Myocyte (in vitro differentiated cells): ENCODE measurements at places on chromosomes 5 and 9. TPM values are rescaled to one million over a fixed set of nuclear protein-coding genes. Genes with fewer than 3 reads are reported as not detected.

DNA sequence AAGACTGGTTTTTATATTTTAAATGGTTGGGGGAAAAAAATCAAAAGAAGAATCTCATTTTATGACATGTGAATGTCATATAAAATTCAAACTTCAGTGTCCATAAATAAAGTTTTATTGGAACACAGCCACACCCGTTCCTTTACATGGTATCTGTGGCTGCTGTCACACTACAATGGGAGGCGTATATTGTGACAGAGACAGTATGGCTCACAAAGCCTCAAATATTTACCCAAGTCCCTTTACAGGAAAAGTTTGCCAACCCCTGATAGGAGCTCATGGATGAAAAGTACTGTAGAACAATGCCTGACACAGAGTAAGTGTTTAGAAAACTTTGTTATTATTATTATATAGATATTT is 5.2 kb upstream of the DUSP1 start:
- DNase-seq = no peak

GRCh38 chr5:78979909-78980308 is 5.2 kb downstream of the ARSB start:
- DNase-seq = no peak

DNA sequence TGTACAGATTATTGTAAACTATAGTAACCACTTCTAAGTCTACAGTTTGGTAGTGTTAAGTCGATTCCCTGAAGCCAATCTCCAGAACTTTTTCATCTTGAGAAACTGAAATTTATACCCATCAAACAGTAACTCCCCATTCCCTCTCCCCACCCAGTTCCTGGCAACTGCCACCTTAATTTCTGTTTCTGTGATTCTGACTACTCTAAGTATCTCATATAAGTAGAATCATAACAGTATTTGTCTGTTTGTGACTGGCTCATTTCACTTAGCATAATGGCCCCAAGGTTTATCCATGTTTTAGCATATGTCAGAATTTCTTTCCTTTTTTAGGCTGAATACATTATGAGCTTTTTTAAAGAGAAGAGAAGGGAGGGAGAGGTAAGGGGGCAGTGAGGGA is 61.4 kb downstream of the SPOCK1 start:
- DNase-seq = no peak

GRCh38 chr5:153523831-153524230 is 33.4 kb downstream of the GRIA1 start:
- DNase-seq = no peak

Gene PDLIM4
- total RNA-seq = 220 and 230 TPM in 2 replicates

DNA sequence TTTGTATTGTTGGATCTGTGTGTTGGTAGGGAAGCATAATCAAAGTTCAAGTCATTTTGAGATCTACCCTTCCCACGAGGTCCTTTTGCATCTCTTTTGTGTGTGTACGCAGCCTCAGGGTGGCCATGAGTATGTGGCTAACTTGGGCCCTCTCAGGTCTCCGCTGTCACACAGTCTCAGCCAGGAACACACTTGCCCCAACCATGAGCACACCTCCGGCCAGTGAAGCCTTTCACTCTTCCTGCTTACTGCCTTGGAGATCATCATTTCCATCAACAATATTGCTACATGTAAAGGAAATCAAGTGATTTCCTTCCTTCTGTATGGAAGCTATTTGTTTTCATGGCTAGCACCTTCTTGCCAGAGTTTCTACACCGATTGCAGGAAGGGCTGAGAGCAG is 13.9 kb downstream of the ZNF346 start:
- no peak for DNase-seq

DNA sequence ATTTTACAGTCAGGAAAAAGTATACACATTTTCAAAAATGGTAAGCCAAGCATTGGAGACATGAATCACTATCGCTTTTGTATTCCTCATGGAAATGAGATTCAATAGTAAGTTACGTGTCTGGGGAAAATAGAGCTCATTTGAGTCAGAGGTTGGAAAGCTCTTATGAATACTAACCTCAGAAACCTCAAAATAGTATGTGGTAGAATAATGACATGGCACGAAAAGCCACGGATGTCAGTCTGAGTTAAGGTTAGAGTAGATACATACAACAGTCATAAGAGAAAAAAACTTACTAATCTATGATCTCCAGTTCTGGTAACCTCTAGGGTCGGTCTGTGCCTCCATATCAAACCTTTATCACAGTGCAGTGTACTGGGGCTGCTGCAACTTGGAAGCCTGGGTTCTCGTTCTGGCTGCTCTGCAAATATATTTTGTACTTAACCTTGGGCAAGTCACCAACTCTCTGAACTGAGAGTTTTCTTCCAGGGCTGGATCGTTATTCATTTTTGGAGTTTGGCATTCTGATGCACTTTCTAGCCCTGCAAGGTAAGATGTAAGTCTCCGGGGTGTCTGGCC is 31.8 kb downstream of the MAP1B start:
- DNase-seq = peak; percentile 87

- DNase-seq = no peak
Measured at GRCh38 chr5:5494489-5495402, 72.3 kb downstream of the ICE1 start.

- peak; percentile 59 for DNase-seq
Measured at GRCh38 chr9:131394464-131395156, 724 bp downstream of the PRRC2B start.

Gene RNF183
- not detected in 2 replicates for total RNA-seq

Gene FAM200C
- total RNA-seq = 6.7 and 7.8 TPM in 2 replicates

DNA sequence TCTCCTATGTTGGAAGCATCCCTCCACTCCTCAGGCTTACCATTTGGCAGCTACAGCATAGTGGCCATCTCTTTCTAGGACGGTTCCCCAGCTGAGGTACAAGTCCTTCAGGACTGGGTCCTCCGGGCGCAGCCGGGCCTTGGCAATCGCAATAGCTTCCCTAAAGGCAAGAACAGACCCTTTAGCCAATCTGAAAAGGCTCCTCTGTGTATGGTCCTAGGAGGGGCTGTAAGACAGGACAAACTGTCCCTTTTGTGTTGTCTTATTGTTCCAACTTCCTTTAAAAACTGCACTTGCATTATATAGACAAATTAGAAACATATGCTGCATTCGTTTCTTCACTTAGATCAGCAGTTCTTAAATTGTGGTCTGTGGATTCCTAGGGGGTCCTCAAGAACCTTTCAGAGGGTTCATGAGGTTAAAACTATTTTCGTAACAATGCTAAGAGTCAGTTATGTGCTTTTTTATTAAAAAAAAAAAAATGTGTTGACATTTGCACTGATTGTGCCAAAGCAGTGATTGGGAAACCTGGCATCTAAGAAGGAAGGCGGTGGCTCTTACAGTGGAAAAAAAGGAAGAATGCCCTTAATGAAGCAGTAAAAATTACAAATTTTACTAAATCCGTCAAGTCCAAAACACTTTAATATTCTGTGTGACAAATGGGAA is 38.7 kb downstream of the GEMIN5 start:
- DNase-seq = no peak

- DNase-seq = no peak
Measured at GRCh38 chr5:69284203-69284602, 48.4 kb downstream of the CCDC125 start.

GRCh38 chr5:135822286-135822685 is 12.2 kb upstream of the SLC25A48 start:
- no peak for DNase-seq

DNA sequence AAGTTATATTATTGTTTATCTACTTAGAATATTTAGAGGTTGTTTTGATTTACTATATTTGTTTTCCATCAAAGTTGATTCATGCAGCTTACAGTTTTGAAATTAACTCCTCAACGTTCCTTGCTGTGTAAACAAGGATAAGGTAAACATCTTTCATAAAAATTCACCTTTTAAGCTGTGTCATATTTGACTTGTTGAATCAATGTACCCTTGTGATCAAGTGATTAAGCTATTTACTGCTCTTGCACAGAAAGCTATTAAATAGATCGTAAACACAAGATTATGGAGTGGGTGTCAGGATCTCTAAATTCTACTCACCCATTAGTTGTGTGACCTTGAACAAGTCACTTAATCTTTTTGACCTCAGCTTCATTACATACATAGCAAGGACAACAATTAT is 2054.0 kb upstream of the NUDT12 start:
- DNase-seq = no peak
